Motor neuron (in vitro differentiated cells): ENCODE measurements at places on chromosomes 5 and 9. TPM values are rescaled to one million over a fixed set of nuclear protein-coding genes. Genes with fewer than 3 reads are reported as not detected.

FCN2 gene
- total RNA-seq: not detected in 2 replicates

CATSPER3 gene
- total RNA-seq: 0.21 and 0.37 TPM in 2 replicates

DNA sequence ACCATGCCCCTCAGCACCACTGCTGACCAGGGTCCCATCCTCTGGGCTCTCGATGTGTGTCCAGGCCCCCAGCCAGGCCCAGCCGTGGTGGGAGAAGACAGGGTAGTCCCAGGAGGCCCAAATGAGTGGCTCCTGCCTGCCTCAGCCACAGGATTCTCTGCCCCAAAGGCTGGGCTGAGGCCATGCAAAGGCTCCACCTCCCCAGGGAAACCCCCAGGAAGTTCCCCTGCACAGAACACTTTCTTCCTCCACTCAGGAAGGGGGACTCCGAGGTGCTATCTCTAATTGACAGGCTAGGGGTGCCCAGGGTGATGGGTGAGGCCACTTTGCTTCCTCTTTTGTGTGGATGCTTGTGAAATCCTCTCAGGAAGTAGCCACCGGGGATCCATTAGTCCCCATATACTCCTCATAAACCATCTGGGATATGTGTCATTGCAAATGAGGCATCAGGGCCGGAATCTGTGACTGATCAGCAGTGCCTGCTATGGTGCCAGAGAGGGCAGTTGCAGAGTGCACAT, 23.1 kb upstream of the TDRD7 start:
- ATAC-seq: peak; percentile 82

- ATAC-seq: no peak
Measured at GRCh38 chr5:151619812-151620460, 28.8 kb upstream of the FAT2 start.

GRCh38 chr9:119160551-119160950, 208.7 kb downstream of the BRINP1 start:
- ATAC-seq: no peak

- ATAC-seq: no peak
Measured at GRCh38 chr5:115736004-115736689, 80.3 kb downstream of the CDO1 start.

DNA sequence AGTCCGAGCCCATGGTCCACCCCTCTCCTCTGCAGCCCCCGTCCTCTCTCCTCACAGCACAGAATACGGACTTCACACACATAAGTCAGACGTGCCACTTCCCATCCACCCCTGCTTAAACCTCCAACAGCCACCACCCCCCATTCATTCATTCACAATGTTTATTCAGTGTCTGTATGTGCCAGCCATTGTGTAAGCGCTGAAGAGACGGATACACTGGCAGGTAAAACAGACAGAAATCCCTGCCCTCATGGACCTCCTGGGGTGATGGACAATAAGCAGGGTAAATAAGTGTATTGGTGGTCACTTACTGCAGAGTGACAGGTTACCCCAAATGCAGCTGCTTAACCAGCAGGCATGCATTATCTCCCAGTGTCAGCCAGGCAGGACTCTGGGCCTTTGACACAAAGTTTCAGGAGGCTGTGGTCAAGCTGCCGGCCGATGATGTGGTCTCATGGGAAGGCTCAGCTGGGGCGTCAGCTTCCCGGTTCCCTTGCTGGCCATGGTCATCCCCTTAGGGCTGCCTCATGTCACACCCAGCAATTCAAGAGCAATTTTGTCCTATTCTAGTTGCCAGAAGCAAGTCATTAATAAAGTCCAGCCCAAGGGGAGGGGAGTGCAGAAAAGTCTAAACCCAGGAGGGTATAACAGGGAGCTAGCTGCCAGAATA, 1.8 kb upstream of the PAXX start:
- no peak for ATAC-seq
